Left lung (tissue), 14 donors: ENCODE measurements at places on chromosomes 12 and 14. TPM values are rescaled to one million over a fixed set of nuclear protein-coding genes. Genes with fewer than 3 reads are reported as not detected.

AQP5 gene
- polyA plus RNA-seq: 9.9 TPM

ST8SIA1 gene
- polyA plus RNA-seq: 15.4 TPM

CLEC2A gene
- not detected for polyA plus RNA-seq

CLEC9A gene
- polyA plus RNA-seq: 1.2 TPM

PMCH gene
- 0.50 TPM for polyA plus RNA-seq
